ENCODE measurements at places on chromosomes 11 and 22.

- no peak for DNase-seq
Observed at GRCh38 chr11:68551223-68551622, 90.7 kb downstream of the PPP6R3 start.

GRCh38 chr11:116207019-116207418 lies 565.8 kb downstream of the BUD13 start:
- DNase-seq = no peak

DNA sequence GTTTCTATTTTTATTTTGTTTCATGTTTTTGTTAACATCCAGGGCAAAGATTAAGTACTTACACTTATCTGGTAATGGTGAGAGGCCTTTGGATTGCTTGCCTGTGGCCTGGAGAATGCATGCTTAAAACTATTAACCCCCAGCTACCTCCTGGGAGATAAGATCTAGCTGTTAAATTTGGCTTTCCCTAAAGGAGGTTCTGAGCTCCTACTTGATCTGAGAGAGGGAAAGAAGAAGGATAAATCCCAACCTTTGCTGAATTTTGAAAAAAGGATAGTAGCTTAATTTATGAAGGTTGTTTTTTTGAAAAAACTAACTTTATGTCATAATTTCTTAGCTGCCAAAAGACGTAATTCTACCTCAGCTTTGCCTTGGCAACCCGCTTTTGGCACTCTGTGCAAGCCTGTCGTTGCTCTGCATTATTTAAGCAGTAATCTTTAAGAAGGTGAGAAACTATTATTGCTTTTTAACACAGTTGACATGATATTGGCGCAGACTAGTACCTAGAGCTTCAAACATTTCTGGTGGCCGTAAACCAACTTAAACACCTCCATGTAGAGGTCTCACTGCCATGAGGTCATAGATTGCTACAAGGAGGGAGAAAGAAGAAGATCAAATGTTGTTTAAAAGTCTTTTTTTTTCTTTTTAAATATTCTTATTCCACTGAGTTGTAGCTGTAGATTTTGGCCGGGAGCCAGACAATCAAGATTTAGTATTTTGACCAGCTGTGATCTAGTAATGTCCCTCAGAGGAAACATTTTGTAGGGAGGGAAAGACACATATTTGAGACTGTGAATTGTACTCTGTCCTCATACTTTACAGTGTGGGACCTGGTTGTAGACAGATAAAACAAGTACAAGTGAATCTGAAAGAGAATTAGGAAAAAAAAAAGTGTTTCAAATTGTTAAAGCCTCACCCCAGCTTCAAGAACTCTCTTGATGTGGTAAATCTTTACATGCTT lies 74.4 kb downstream of the WNT11 start:
- no peak for DNase-seq

DNA sequence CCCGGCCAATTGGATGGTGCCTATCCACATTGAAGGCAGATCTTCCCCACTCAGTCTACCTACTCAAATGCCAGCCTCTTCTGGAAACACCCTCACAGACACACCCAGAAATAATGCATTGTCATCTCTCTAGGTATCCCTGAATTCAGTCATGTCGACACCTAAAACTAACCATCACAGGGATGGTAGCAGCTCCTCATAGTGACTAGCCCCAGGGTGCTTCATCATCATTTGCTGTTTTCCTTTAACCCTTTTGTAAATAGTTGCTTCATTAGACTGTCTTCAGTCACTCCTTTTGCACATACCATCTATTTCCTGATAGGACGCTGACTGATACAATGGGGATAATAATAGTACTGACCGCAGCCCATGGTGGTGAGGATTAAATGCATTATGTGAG lies 18.8 kb upstream of the AMOTL1 start:
- DNase-seq = no peak

DNA sequence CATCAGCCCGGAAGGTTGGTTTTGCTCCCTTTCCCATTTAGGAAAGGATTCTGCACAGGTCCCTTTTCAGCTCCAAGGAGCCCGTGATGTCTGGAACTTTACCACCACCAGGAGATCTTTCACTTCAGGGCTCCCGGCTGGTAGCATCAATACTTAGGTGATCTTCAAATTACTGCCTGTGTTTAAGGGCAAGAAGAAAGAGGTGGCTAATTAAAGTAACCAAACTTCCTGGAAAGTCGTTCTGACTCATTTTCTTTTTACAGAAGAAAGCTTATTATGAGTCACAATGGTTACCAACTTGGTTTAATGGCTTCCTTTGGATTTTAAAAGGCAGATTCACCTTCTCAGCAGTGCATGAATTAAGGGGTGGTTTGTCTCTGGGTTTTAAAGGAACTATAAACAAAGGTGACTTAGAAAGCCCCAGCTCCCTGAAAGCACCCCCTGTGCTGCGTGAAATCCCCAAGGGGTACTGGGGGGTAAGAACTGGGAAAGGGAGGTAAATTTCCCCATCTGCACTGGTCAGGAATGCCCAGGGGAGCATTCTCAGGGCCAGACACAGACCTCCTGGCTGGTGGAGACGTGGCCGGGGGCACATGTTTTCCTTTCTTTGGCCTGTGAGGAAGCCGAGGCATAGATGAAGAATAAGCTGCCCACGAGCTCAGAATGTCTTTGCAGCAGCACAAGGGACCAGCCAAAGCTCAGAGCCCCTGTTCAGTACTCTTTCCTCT lies 8.8 kb downstream of the POU2F3 start:
- peak; percentile 44 for DNase-seq

Data from amniotic epithelial cell (primary cell).